Stimulated activated CD4-positive, alpha-beta T cell treated with anti-CD3 and anti-CD28 coated beads, Interleukin-2, amount 100 ng/mL, for 4 hours (primary cell): ENCODE measurements at places on chromosomes 7 and 10.

DNA sequence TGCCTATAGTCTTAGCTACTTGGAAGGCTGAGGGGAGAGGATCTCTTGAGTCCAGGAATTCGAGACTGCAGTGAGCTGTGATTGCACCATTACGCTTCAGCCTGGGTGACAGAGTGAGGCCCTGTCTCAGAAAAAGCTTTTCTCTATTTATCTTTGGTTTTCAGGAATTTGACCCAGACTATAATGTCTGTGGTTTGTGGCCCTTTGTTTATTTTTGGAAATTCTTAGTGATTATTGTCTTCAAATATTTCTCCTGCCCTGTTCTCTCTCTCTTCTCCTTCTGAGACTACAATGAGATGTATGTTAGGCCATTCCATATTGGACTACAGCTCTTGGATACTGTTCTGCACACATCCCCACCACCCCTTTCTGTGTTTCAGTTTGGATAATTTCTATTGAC is 4.7 kb downstream of the MUC12 start:
- no peak for DNase-seq

DNA sequence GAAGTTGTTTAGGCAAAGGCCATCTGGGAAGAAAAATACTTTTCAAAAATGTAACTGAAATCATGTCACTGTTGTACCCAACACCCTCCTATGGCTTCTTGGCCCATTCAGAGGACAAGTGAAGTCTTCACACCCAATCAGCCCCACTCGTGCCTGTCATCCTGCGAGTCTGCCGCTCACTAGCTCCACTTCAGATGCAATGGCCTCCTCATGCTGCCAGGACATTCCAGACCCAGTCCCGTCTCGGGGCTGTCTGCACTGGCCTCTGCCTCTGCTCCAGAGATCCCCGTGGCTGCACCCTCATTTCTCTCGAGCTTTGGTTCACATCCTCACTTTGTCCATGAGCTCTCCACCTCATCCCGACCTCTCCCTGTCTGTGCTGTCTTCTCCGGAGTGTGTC is 227.1 kb downstream of the KCNMA1 start:
- DNase-seq, result no peak

DNA sequence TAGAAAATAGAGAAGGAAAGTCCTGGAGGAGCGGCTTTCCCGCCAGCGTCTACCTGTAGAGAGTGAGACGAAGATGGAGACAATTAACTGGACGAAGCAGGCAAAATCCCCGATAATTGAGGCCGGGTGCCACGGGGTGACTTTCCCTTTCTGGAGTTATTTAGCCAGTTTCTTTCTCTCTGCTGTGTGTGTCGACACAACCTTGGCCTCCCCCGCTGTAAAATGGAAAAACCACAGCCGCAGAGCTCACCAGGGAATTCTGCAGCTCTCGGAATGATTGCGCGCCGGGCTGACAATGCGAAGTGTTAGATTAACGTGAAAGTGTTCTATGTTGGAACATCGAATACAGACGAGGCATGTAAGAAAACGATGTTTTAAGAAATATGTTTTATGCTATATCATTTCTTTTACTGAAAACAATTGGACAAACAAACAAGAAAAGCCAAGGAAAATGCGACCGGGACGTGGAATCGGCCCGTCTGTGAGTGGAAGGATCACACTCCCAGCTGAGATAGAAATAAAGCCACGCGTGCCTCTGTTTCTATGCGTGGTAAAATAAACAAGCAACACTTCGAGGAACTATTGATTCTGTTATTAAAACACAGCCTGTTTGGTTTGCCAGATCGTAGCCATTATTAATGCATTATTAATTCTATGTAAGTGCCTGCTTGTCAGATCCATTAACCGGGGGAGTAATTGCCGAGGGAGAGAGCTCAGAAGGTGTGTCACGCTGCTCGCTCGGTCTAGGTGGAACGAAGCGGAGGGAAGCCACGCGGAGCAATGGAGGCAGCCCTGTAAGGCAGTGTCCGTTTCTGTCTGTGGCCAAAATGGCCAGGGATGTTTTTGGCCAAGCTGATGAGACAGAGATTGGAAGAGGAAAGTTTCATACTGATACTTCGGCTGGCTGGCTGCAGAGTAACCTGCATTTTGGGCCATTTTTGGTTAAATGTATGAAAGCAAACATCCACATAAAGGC is 129.4 kb downstream of the DNAJB6 start:
- DNase-seq, result no peak

DNA sequence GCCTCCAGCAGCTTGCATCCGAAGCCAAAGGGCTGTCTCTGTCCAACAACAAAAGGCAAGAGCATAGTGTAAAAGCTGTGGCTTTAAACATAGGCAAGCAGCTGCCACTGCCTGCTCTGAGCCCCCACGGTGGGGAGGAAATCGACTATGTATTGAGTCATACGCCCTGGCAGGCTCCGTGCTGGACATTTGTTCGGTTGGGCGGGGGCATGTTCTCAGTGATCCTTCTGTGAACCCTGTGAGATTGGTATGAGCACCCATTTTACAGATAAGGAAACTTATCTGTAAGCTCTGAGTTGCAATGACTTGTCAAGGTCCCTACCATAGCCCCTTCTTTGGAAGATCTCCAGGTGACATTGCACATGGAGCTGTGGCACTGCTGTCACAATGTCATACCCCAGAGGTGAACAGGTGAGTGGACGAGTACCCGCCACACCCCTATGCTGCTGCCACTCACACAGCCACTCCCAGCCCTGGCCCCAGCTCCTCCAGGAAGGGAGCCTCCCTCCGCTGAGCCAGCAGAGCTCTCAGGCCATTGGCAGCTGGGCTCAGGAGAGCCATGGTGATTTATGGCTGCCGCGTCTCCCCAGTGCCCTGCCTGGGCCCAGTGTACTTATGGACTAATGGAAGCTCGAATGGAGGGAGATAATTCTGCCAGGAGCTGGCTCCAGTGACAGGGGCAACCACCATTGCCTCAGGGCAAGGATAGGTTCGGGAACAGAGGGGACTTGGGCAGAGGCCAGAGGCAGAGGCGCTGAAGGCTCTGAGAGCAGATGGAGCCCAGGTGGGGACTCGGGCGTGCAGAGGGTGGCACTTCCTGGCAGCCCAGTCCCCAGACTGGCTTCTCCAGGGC is 43.7 kb downstream of the UNC5B start:
- DNase-seq, result no peak
